Activated CD4-positive, alpha-beta T cell treated with anti-CD3 and anti-CD28 coated beads, Interleukin-10, Interleukin-2, amounts not matched to agents 100 ng/mL and 50 ng/mL, durations not matched to agents 16 hours and 8 hours (primary cell): ENCODE measurements at places on chromosomes 2 and 18.

DNA sequence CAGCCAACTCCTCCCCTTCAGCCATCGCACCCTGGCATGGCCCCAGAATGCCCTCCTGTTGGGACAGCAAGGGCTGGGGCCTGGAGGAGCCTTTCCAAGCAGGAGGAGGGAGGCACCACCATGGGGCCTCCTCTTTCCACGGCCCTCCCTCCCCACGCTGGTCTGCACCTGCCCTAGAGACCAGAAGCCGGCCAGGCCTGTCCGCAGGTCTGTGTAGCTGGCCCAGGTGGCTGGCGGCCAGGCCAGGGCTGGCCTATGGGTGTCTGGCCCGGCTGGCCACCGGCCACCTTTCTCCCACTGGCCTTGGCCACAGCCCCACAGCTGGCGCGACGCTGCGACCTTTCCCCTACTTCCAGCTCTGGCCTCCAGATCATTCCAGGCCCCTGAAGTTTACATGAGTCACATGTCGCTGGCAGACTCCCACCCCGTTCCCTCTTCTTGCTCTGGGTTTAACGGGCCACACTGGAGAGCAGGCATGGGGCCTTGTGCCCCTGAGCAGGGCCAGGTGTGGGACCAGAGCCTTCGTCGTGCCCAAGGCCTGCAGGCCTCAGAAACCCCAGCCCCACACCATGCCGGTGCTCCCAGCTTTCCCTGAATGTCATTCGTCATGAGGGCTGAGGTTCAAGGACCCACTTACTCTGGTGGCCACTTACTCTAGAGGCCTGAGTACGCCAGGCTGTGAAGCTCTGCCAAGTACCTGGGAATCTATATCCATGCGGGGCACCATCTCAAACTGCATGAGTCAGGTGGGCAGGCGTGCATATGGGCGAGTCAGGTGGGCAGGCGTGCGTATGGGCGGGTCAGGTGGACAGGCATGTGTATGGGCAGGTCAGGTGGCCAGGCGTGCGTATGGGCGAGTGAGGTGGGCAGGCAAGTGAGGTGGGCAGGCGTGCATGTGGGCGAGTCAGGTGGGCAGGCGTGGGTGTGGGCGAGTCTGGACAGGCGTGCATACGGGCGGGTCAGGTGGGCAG is 33.3 kb upstream of the KLF11 start:
- DNase-seq: no peak

- no peak for DNase-seq
Measured at GRCh38 chr2:189624648-189625355, 36.5 kb upstream of the ASNSD1 start.

DNA sequence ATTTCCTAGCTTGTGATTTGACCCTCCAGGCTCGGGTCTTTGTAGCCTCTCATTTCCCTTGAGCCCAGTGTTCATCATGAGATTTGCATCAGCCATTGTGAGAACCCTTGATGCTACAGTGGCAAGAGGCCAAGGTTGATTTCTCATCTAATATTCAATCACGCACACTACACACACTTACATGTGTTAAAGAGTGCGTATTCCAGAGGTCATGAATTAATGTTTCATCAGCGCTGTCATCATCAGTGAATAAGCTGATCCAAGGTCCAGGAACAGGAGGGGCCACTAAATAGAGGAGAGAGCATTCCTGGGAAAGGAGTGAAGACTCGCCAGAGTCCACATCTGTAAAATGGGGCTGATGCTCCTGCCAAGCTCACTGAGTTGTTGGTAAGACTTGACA is 276.1 kb upstream of the SIX2 start:
- no peak for DNase-seq

GRCh38 chr2:176544991-176545956 is 276.0 kb downstream of the MTX2 start:
- DNase-seq: no peak

DNA sequence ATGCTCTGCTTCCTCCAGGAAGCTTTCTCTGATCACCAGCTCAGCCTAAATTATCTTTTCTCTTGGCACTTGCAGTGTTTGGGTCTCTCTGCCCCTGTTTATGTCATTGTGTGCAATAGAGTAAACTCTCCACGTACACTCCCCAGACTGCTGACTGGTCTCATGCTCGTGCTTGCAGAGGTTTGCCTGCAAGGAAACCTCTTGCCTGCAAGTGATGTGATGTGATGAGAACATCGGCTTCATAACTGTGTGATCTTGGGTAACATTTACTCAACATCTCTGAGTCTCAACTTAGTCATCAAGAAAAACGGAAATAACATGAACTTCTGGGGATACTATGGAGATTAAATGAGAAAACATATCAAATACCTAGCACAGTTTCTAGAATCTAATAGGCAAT is 92.3 kb downstream of the BIN1 start:
- peak; percentile 27 for DNase-seq

GRCh38 chr2:218169757-218170546 is 3.2 kb upstream of the CXCR1 start:
- no peak for DNase-seq

DNA sequence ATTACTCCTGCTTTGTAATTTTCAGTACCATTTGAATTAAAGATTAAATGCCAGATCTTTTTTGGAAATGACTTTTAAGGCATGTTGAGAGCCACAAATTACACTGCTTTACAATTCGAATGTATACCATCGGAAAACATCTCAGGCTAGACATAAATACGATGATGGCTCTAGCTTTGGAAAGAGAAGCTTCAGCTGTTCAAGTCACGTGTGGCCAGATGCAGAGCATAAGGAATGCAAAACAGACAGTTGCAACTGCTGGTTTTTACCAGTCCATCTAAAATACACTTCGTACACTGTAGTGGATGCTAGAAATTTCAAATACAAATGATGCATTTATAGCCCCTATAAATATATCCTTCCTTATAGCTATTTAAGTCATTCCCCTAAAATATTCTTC is 8.0 kb downstream of the ZNF516 start:
- DNase-seq: no peak

DNA sequence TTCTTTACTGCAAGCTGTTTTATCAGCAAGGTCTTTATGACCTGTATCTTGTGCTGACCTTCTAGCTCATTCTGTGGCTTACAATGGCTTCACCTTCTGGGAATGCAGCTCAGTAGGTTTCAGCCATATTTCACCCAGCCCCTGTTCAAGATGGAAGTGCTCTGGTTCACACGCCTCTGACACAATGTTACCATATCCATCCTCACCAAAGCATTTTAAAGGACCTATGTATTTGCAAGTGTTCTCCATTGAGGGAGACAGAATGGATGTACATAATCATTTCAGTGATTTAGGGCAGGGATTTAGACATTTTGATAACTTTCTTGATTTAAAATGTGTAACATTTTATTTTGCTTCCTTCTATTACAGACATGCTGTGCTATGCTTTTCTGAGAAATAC is 182.3 kb upstream of the FN1 start:
- no peak for DNase-seq
